ENCODE measurements at places on chromosomes 5 and 9.
A peak's percentile ranks its signal among the peaks of the same experiment; 100 is the strongest.

GRCh38 chr9:2574203-2574602 is 47.4 kb upstream of the VLDLR start:
- H3K27ac ChIP-seq, result no peak overlapping the region
- no peaks in the 10 kb centered on the region for H3K36me3 ChIP-seq
- H3K27me3 ChIP-seq, result no peaks in the 10 kb centered on the region
- no peak overlapping the region for H3K4me3 ChIP-seq
- peaks cover 3% of the 10 kb centered on the region for H3K4me1 ChIP-seq

GRCh38 chr5:150146862-150147601 is 8.6 kb downstream of the PDGFRB start:
- peak overlapping the region; percentile 65 for H3K27ac ChIP-seq
- peaks cover 7% of the 10 kb centered on the region for H3K36me3 ChIP-seq
- H3K27me3 ChIP-seq, result no peaks in the 10 kb centered on the region
- peaks cover 56% of the 10 kb centered on the region for H3K4me1 ChIP-seq
- H3K4me3 ChIP-seq, result no peak overlapping the region

DNA sequence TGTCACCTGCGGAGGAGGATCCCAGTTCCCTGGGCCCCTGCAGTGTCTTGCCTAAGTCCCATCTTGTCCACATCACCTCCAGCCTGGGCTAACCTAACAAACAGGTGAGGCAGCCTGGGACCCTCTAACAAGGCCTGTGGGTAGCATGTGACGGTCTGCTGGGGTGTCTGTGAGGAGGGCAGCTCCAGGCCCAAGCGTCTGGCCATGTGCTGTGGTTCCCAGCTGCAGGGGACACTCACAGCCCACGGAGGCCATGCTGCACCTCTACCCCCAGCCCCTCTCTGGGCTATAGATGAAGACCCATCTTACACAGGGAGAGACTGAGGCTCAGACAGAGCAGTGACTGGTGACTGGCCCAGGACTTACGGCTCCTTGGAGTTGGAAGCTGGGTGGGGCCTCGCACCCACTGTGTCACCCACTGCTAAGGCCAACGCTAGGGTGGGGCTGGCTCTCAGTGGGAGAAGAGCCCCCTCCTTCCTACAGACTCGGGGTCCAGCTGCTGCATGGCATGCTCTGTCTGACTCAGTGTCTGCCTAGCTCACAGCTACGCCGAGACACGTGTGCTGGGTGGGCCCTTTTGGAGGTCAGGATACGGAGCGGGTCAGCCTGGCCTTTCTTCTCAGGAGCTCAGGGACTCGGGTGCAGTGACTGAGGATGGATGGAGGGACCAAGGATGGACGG is 40.8 kb upstream of the RNF130 start:
- H3K27me3 ChIP-seq, result no peaks in the 10 kb centered on the region
- H3K36me3 ChIP-seq, result no peaks in the 10 kb centered on the region
- H3K4me1 ChIP-seq, result no peaks in the 10 kb centered on the region
- H3K27ac ChIP-seq, result no peak overlapping the region
- no peak for DNase-seq

DNA sequence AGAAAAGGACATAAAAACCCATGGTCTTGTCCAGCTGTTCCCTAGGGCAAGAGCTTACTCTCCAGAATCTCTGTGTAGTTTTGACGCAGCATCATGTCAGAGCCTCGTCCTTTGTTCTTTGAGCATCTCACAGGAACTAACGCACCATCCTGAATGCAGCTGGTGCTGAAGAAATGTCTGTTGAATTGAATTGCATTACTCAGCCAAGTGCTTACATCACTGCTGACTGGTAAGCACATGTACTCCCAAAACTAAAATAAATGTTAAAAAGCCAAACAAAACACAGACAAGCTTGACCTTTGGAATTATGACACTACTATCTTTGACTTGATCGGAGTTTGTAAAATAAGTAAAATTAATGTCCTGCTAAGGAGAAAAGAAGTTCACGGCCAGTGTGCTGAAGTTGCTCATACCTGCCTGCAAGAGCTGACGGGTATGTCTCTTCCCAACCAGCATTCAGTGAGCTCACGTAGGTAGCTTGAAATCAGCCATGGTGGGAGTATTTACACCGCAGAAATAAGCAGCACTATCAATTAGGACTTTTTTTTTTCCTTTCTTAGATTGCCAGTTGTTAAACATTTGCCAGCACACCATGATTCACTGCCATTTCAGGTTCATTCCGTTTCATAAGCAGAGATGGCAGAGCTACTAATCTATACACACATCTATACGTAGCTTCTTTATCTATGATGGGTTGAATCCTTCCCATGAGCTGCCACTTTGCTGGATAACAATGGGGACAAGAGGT is 310.6 kb upstream of the MSX2 start:
- H3K27me3 ChIP-seq, result no peaks in the 10 kb centered on the region
- no peaks in the 10 kb centered on the region for H3K36me3 ChIP-seq
- no peak overlapping the region for H3K4me3 ChIP-seq
- no peak overlapping the region for H3K27ac ChIP-seq

DNA sequence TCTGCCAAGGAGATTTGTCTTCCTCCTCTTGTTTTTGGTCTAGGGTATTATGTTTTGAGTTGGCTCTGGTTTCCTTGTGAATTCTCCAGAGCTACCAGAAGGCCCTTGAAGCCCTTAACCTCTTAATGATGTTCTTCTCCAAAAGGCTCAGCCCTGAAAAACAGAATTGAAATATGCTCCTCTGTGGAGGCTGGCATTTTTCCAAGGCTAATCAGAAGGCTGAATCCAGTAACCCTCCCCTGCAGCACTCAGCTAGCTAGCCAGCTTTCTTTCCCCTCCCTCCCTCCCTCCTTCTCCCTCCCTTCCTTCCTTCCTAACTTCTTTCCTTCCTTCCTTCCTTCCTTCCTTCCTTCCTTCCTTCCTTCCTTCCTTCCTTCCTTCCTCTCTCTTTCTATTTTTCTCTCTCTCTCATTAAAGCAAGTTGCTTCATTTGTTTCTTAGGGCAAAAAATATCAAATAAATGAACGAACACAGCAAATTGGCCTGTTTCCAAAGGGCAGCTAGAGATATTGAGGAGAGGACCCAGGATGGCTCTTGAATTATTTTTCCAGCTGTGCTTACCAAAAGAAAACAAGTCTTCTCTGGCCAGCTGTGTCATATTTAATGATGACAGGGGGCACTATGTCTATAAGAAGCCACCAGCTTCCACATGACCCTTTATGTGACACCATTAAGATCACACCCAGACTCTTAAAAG is 38.7 kb downstream of the JAKMIP2 start:
- H3K4me1 ChIP-seq, result no peaks in the 10 kb centered on the region
- no peak overlapping the region for H3K27ac ChIP-seq
- H3K36me3 ChIP-seq, result no peaks in the 10 kb centered on the region
- H3K4me3 ChIP-seq, result no peak overlapping the region
- DNase-seq, result peak; percentile 30
- H3K27me3 ChIP-seq, result no peaks in the 10 kb centered on the region

GRCh38 chr9:76176171-76176570 is 218.1 kb downstream of the RFK start:
- no peak overlapping the region for H3K27ac ChIP-seq
- H3K36me3 ChIP-seq, result no peaks in the 10 kb centered on the region
- H3K4me3 ChIP-seq, result no peak overlapping the region
- H3K27me3 ChIP-seq, result no peaks in the 10 kb centered on the region
- peaks cover 2% of the 10 kb centered on the region for H3K4me1 ChIP-seq

DNA sequence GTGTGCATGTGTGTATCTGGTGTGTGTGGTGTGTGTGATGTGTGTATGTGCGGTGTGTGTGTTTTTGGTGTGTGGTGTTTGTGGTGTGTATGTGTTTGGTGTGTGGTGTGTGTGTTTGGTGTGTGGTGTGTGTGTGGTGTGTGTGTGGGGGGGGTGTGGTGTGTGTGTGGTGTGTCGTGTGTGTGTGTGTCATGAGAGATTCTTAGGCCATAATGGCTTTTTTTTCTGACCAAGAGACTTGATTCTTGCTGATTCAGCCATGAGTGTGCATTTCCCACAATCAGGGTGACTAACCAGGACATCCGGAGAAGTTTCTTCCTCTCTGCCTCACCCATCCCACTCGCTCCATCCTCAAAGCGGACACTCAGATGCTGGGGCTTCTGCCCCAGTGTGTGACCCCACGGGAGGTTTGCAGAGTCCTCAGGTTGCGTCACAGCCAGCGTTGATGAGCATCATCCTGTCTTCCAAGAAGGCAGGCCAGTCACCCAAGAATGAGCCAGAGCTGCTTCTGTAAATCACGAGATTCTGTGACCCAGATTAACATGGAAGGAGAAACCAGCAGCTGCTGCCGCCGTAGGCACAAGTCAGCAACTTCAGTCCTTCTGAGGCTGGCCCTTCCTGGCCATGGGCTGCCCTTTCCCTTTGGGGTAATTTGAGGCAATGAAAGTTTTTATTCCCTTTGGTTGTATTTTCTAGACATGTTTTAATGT is 12.5 kb upstream of the CTSL start:
- H3K27me3 ChIP-seq, result no peaks in the 10 kb centered on the region
- DNase-seq, result peak; percentile 98
- H3K4me1 ChIP-seq, result peaks cover 24% of the 10 kb centered on the region
- peak overlapping the region; percentile 100 for H3K27ac ChIP-seq
- H3K36me3 ChIP-seq, result no peaks in the 10 kb centered on the region

- H3K4me1 ChIP-seq, result peaks cover 36% of the 10 kb centered on the region
- peaks cover 7% of the 10 kb centered on the region for H3K36me3 ChIP-seq
- no peak for DNase-seq
- H3K4me3 ChIP-seq, result no peak overlapping the region
- H3K27me3 ChIP-seq, result no peaks in the 10 kb centered on the region
Observed at GRCh38 chr9:37967014-37967760, 63.3 kb upstream of the SLC25A51 start.

- peak overlapping the region; percentile 18 for H3K27ac ChIP-seq
- DNase-seq, result peak; percentile 77
- H3K36me3 ChIP-seq, result no peaks in the 10 kb centered on the region
- no peak overlapping the region for H3K4me3 ChIP-seq
Observed at GRCh38 chr9:69771775-69772418, 12.1 kb upstream of the PTAR1 start.

DNA sequence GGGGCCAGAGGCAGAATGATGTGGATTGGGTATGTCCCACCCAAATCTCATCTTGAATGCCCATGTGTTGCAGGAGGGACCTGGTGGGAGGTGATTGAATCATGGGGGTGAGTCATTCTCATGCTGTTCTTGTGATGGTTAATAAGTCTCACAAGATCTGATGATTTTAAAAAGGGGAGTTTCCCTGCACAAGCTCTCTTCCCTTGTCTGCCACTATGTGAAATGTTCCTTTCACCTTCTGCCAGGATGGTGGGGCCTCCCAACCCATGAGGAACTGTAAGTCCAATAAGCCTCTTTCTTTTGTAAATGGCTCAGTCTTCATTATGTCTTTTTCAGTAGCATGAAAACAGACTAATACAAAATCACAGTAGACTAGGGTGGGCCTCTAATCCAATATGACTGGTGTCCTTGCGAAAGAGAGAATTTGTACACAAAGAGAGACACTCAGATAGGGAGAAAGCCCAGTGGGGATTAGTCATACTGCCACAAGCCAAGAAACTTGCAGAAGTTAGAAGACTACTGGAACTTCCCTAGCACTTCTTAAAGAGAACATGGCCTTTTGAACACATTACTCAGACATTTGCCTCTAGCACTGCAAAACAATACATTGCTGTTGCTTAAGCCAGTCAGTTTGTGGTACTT is 68.4 kb downstream of the ANXA1 start:
- DNase-seq, result peak; percentile 83
- no peak overlapping the region for H3K27ac ChIP-seq
- H3K4me3 ChIP-seq, result no peak overlapping the region

Data from fibroblast of lung (primary cell).